ENCODE measurements at places on chromosomes 1 and 21.

DNA sequence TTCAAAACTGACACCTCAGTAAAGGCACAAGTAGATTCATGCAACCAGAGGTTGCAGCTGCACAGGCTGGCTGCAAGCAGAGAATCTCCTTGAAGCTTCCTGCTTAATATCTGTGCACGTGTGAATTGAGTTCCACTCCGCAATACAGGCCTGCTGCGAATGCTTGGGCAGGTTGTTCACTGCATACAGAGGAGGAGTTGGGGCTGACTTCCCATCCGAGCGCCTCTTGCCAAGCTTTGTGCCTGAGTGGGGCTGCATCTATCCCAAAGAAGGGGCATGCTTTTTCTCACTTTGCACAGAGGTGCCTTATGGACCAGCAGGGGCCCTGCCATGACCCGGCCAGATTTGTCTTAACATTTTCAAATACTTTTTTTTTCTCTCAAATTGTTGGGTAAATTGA is 17.9 kb upstream of the PADI1 start:
- DNase-seq: no peak
- no peak overlapping the region for H3K4me3 ChIP-seq
- H3K27me3 ChIP-seq: peaks cover 3% of the 10 kb centered on the region
- H3K36me3 ChIP-seq: no peaks in the 10 kb centered on the region
- no peak overlapping the region for H3K27ac ChIP-seq

GRCh38 chr1:53631622-53632310 is 107.2 kb downstream of the GLIS1 start:
- no peaks in the 10 kb centered on the region for H3K36me3 ChIP-seq
- DNase-seq: no peak
- peaks cover 12% of the 10 kb centered on the region for H3K27me3 ChIP-seq
- H3K4me3 ChIP-seq: no peak overlapping the region

GRCh38 chr1:167465743-167466142 is 52.6 kb downstream of the CD247 start:
- H3K27me3 ChIP-seq: peaks cover 10% of the 10 kb centered on the region
- peaks cover 2% of the 10 kb centered on the region for H3K4me1 ChIP-seq
- no peak overlapping the region for H3K4me3 ChIP-seq
- no peaks in the 10 kb centered on the region for H3K36me3 ChIP-seq

GRCh38 chr1:205626216-205626615 is 5.6 kb downstream of the ELK4 start:
- H3K4me1 ChIP-seq: peaks cover 13% of the 10 kb centered on the region
- no peak for DNase-seq
- H3K36me3 ChIP-seq: peaks cover 4% of the 10 kb centered on the region
- no peaks in the 10 kb centered on the region for H3K27me3 ChIP-seq
- no peak overlapping the region for H3K4me3 ChIP-seq

GRCh38 chr1:220717800-220718640 is 27.9 kb downstream of the C1orf115 start:
- peaks cover 2% of the 10 kb centered on the region for H3K4me1 ChIP-seq
- no peak overlapping the region for H3K27ac ChIP-seq
- H3K36me3 ChIP-seq: no peaks in the 10 kb centered on the region
- no peak overlapping the region for H3K4me3 ChIP-seq
- no peak for DNase-seq

DNA sequence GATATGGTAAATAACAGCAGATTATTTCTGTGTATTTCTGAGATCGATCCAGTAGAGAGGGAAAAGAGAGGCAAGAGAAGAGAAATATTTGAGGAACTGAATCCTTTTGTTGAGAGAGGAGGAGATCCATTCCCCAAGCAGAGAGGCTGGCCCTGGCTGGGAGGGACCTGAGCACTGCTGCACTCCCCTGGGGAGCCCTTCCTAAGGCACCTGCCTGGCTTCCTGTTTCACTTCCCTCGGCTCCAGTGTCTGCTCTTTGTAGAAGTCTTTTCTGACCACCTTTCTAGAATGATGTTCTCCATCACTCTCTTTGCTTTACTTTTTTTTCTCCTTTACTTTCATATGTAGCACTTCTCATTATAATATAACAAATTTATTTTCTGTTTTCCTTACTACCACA is 42.3 kb upstream of the SLC6A9 start:
- DNase-seq: no peak
- H3K27ac ChIP-seq: no peak overlapping the region
- no peak overlapping the region for H3K4me3 ChIP-seq
- no peaks in the 10 kb centered on the region for H3K36me3 ChIP-seq
- peaks cover 17% of the 10 kb centered on the region for H3K27me3 ChIP-seq
- peaks cover 8% of the 10 kb centered on the region for H3K4me1 ChIP-seq

DNA sequence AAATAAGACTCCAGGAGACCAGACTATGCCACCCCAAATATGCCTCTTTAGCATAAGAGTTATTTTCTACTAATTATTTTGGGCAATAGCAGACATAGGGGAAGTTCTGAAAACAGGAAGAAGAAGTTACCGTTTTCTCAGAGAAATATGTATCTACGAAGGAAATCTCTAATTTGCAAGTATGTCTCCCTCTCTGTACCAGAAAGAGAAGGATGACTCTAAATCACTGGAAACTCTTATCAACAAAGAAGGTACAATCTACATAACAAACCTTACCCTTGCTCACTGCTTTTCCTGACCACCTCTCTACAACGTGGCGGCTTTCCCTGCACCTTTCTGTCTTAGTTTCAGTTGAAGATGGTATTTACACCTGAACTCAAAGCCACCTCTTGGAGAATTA is 49.0 kb downstream of the OMA1 start:
- H3K4me1 ChIP-seq: no peaks in the 10 kb centered on the region
- no peaks in the 10 kb centered on the region for H3K27me3 ChIP-seq
- H3K36me3 ChIP-seq: peaks cover 11% of the 10 kb centered on the region
- no peak overlapping the region for H3K27ac ChIP-seq
- no peak overlapping the region for H3K4me3 ChIP-seq
